ENCODE measurements at places on chromosomes 5 and 9. TPM values are rescaled to one million over a fixed set of nuclear protein-coding genes. Genes with fewer than 3 reads are reported as not detected.

NUTM2G gene
- total RNA-seq: not detected

FBP2 gene
- not detected for total RNA-seq

GRCh38 chr5:102611312-102611711 lies 112.5 kb upstream of the SLCO6A1 start:
- DNase-seq: no peak

SCGB3A2 gene
- total RNA-seq: not detected

DNA sequence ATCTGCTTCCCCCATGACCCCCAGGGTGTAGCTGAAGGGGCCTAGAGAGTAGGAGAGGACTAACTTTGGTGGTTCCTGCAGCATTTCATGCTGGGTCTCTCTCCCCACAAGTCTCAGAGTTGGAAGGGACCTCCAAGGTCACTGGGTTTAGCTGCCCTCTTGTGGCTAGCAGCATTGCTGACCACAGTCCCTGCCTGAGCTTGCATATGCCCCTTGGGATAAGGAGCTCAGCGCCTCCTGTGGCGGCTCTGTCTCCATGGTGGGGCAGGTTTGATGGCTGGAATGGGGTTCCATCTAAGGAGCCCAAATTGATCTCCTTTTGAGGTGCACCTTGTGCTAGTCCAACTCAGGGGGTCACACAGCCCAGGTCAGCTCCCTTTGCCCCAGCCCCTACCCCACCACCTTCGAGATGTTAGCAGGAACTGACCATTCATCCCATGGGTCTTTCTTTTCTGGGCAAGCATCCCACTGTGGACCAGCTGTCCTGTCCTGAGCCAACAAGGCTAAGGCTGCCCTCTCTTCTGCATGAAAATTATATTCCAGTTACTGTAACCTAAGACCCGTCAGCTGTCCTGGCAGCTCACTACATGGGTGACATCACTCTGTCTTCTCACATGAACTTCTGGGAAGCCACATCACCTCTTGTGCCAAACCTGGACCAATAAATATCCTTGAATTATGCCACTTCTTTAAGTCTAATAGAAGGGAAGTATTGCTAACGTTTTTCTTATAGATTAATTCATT lies 196.2 kb downstream of the HSPA4 start:
- DNase-seq: no peak

GRCh38 chr9:98931600-98932389 lies 11.9 kb upstream of the COL15A1 start:
- DNase-seq: no peak

- DNase-seq: no peak
These were observed 257.9 kb upstream of the ANKRD55 start for GRCh38 chr5:56490971-56491468.

GRCh38 chr9:7579351-7579750 lies 220.2 kb downstream of the DMAC1 start:
- no peak for DNase-seq

GRCh38 chr9:133059623-133060022 lies 2.2 kb upstream of the CEL start:
- DNase-seq: no peak

- DNase-seq: no peak
These were observed 13.8 kb downstream of the TBC1D2 start for GRCh38 chr9:98241357-98242300.

GRCh38 chr9:130286781-130287428 lies 21.3 kb downstream of the HMCN2 start:
- no peak for DNase-seq

DNA sequence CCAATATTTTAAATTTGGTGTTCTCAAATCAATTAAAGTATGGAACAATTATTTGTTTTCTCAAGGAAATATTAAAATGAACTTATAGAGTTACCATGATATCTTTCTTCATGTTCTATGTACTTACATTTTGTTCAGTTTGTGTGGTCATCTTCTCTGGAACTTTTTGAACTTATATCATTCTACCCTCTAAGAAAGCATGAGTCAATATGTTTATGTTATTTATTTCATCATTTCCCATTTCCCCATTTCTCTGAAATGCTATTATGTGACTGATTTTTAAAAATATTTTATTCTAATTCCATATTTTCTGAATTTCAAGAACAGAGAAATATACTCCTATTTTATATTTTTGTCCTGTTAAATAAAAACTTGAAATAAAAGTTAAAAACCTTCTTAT lies 123.5 kb upstream of the ACOT12 start:
- no peak for DNase-seq

DNA sequence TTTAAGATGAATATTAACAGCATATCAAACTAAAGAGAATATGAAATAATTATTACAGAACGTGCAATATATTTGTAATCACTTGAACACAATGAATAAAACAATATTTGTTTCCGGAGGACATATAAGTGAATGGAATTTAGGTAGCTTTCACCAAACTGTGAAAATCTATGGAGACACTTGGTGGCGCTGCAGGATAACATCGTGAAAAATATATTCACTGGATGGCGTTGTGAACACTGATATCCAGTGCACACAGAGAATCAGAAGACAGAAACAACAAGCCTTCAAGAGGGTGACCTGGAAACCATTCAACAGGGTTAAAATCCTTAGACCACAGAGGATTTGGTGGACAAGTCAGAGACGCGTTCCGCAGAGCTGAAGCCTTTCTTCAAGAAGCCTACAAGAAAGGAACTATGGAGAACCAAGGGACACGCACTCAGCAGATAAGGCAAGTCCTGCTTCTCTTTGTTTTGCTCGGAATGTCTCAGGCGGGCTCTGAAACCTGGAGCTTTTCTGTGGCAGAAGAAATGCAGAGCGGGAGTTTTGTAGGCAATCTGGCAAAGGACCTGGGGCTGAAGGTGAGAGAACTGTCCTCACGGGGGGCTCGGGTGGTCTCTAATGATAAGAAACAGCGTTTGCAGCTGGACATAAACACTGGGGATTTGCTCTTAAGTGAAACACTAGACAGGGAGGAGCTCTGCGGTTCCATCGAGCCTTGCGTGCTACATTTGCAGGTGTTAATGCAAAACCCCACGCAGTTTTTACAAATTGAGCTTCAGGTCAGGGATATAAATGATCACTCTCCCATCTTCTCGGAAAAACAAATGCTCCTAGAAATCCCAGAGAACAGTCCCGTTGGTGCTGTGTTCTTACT lies at the start of gene PCDHB11:
PCDHB11 (plus strand) TSS at position 269 of the 877 bp plus-strand sequence; CDS start at position 417, 148 bp downstream.
- no peak for DNase-seq

PLPPR1 gene
- total RNA-seq: 1.9 TPM

DNA sequence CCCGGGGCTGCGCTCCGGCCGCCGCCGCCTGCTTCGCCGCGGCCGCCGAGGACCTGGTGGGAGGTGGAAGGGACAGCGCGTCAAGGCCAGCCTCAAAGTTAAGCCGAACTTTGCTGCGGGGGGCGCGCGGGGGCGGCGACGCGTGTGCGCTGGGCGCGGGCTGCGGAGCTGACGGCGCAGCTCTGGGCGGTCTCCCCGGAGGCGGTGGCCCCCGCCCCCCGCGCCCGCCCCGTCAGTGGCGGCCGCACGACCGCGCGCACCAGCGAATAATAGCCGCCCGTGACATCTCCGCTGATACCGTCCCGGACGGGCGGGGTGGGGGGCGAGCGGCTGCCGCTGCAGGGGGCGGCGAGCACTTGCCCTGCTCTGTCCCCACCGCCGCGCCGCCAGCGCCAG lies 579 bp upstream of the FAM78A start:
- peak; percentile 58 for DNase-seq

DNA sequence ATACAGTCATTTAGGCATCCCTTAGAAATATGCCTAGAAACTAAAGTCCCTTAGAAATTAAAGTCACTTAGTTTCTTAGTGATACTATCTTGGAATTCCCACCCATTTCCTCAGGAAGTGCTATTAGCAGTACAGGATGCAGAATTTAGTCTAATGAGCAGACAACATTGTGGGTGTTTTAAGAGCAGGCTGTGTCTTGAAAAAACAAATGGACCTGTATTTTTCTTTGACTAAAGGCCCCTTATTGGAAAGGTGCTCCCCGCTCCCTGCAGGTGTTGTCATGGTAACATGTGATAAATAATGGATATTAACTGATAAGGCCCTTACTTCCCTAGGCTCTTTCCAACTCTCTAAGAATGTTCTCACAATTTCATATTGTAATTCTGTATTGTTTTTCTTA lies 38.8 kb upstream of the STARD4 start:
- no peak for DNase-seq

GRCh38 chr5:40672425-40672824 lies 7.3 kb upstream of the PTGER4 start:
- no peak for DNase-seq

- DNase-seq: peak; percentile 75
These were observed 33.1 kb downstream of the DAB2IP start for GRCh38 chr9:121684381-121685145.

GRCh38 chr5:124182133-124182532 lies 564.3 kb downstream of the ZNF608 start:
- DNase-seq: no peak

GRCh38 chr5:58771796-58772195 lies 188.9 kb downstream of the RAB3C start:
- DNase-seq: no peak

DNA sequence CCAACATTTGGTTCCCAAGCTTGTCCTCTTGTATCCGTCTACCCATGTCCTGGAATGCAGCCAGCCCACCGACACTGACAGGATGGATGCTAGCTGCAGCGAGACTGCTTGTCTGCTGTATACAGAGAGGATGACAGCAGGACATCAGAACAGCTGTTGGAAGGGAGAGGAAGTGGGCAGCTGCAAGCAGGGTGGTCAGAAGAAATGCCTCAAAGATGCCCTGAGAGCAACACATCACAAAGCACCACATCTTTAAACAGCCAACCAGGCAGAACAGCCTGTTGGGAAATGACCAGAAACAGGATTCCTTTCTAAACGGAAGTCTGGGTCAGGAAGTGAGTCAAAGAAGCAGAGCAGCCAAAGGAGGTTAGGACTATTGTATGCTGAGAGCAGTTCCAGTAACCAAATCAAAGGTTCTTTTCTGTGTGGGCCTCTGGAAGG lies 219.1 kb downstream of the NDUFS4 start:
- DNase-seq: no peak

DNA sequence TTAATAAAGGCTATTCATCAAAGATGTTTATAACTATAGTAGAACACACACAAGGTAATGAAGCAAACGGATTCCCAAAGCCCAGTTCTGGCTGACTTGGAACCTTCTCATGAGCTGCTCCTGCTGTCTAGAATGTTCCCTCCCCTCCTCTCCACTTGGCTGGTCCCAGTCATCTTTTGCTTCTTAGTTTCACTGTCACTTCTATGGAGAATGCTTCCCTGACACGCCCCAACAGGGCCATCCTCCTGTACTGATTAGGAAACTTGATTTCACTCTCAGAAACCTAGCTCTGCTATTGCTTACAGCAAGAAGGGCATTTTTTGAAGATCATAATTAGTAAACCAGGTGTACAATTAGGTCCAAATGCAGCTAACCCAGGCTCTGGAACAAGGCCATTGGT lies 3.2 kb upstream of the RAPGEF1 start:
- no peak for DNase-seq

MARVELD2 gene
- 48.0 TPM for total RNA-seq

CDH10 gene
- not detected for total RNA-seq

- no peak for DNase-seq
These were observed 604.6 kb upstream of the RGMB start for GRCh38 chr5:98168871-98169270.

HSD17B3 gene
- 1.4 TPM for total RNA-seq

DNA sequence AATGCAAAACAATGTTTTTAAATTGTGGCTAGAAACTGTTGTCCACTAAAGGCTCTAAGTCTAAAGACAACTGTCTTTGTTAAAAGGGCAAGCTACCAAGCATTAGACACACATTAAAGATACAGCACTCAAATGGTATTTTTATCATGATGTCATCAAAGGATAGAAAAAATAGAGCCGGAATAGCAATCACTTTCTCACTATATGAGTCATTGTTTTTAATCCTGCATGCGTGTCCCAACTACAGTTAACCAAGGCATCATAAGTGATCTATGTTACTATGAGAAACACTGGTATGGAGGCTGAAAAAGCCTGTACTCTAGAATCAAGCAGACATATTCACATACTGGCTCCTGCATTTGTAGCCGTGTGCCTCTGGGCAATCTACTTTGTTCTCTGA lies 1.9 kb upstream of the PJA2 start:
- no peak for DNase-seq

DNA sequence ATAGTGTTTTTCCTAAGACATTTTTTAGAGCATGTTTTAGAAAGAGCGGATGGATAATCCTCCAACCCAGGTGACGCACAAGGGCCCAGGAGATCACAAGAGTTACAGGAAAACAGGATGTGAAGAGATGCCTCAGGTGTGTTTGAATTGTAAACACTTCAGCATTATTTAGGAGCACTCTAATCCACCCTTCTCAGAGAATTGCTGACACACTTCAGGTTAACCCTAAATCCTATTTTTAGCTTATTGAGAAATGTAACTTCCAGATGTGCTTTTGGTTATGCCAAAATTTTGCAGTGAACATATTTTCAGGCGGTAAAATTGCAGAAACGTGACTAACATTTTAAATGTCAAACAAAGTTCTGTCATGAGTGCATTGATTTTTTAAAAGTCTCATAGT lies 755.4 kb upstream of the CTNND2 start:
- DNase-seq: no peak

DNA sequence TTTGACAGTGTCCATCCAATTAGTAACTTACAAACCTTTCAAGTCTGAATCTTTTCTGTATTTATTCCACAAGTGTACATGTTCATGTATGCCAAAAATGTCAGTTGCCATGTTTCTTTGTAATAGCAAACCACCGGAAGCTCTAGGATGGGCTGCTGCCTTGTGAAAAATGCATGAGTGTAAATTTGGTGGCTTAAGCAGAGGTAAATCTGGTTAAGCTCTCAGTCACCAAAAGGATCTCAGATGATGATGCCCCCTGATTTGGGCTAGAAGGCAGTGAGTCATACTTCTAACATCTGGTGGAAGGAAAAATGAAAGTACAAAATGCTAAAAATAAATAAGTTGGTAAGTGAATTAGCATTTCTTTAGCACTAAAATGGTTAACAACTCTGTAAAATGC lies 567.5 kb downstream of the ELAVL2 start:
- DNase-seq: no peak

- no peak for DNase-seq
These were observed 5.8 kb upstream of the PAIP2 start for GRCh38 chr5:139335811-139336210.

BASP1 gene
- total RNA-seq: 3.6 TPM

DNA sequence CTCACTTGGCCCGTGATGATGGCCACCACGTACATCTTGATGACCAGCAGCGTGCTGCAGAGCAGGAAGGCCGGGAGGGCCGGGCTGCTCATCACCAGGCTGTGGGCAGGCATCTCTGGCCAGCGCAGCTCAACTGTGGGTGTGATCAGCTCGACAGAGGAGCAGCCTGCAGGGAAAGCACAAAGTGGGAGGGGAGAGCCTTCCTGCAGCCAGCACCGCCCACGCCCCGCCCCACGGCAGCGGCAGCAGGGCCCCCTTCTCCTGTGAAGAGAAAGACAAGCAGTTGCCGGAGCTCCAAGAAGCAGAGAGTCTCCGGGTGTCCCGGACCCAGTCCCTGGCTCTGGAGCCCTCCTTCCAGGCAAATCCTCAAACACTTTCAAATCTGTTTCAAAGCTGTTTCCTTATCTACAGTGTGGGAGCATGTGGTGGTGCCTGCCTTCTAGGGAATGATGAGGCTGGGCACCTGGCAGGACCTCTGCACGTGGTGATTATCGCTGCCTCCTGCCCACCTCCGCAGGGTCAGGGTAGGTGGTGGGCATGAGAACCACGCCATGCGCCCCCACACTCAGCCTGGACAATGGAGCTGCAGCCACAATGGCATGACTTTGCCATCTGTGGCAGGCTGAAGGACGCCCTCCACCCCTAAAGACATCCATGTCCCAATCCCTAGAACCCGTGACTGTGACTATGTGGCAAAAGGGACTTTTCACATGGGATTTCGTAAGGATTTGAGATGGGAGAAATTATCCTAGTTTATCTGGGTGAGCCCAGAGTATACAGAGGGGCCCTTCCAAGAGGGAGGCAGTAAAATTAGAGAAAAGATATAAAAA lies at the start of gene PTGES:
PTGES (minus strand) TSS at position 143 of the 830 bp plus-strand sequence; CDS start at position 113, 30 bp downstream.
- peak; percentile 70 for DNase-seq

All from mucosa of descending colon (tissue), 3 donors.